Posterior cingulate gyrus (tissue), 11 donors: ENCODE measurements at places on chromosomes 1 and 21.

- DNase-seq: no peak
These were observed 55.9 kb downstream of the DAB1 start for GRCh38 chr1:57367945-57368344.

DNA sequence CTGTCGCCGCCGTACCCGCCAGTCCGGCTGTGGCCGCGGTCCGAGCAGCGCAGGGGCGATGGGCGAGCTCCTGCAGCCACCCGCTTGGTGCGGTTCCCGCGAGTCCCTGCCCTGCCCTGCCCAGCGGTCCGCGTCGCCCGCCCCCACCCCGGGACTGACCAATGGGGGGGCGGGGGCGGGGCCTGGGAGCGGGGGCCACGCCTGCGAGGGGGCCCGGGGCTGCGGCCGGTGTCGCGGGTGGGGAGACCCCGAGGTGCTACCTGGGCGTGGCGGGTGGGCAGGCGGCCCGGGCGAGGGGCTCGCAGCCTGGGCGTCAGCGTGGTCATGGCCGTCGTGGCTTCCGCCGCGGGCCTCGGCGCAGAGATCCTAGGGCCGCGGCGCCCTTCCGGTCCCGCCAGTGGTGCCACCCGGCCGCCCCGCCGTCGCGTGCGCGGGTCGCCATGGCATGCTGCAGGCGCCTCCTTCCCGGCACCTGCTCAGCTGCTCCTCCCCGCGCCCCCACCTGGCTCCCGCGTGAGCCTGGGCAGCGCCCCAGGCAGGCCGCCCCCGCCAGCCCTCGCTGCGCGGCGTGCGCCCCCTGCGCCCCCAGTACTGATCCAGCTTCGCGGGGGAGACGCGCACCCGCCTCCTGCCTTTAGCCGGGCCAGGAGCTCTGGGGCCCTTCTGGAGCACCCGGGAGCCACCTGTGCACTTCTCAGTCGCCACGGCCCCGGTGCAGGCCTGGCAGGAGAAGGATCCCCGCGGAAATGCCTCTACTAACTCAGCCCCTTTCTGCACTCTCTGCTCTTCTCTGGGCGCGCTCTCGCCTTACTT lies at the start of gene BMP8B:
Gene BMP8B (minus strand): TSS at position 108 of the 813 bp plus-strand sequence. CDS start 380 bp downstream, outside the sequence.
- DNase-seq: no peak

DNA sequence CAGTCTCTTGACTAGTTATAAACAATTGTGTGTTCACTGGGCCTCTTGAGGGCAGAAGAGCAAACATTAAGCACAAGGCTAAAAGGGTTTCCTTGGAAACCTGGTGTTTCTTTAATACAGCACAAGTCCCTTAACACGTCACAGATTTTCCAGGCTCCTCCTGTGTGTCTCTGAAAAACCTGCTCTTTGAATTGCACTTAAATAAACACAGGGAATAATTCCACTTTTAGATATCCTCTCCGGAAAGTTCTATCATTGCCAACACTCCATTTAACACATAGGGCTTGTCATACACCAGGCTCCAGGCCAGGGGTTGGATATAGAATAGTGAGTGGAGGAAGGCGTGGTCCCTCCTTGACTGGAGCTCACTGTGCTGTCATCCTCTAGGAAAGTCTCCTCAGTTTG lies 442.6 kb downstream of the DSCAM start:
- no peak for DNase-seq

- no peak for DNase-seq
These were observed 75.5 kb downstream of the LRRC7 start for GRCh38 chr1:69643266-69643665.

DNA sequence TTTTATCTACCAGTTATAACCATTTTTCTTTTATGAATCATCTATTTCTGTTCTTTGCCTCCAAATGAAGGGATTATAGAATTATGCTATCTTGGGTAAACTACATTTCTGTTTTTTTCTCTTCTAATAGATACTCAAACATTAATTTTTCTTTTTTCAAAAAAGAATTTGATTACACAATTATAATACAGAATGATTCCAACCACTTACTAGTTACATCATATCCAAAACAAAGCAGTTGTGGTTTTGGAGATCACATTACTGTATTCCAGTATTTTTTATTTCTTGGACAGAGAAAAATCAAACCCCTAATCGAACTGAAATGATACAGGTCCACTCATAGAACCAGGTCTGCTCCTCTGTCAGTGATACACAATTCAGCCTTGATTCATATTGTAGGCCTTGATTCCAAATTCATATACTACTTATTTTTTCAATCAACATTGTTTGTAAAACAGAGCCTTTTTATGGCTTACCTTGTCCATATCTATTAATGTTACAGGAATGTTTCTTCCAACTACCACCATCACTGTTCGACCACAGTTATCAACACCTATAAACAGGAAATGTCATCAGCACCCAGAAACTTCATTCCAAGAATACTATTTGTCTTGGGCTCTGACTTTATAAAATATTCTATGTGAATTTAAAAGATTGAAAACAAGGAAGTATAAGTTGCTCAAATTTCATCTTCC lies 43.2 kb downstream of the GDAP2 start:
- DNase-seq: no peak

DNA sequence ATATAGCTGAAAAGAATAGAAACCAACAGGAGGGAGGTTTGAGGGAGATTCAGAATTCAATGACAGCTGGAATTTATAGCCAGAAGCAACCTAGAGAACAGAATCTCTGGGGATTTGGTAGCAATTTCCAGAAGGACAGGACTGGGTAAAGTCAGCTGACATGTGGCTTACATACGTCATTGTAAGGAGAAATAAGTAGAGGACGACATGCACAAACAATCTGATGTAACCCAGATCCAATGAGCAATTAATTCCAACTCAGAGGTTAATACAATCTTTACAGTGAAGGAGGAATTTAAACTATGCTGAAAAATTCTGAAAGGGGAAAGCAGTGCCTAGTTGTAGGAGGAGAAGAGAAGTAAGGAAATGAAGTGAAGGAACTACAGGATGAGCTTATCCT lies 383.9 kb downstream of the PTBP2 start:
- DNase-seq: no peak

DNA sequence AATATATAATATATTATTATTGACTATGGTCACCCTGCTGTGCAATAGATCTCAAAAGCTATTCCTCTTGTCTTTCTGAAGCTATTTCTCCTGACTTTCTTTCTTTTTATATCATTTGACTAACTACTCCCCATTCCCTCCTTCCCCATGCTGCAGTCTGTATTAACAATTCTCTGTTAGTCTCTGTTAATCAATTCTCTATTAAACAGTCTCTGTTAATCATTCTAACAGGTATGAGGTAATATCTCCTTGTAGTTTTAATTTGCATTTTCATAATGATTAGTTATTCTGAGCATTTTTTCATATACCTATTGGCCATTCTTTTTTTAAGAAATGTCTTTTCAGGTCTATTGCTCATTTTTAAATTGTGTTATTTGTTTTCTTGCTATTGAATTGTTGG lies 201.0 kb upstream of the B3GALT2 start:
- no peak for DNase-seq

DNA sequence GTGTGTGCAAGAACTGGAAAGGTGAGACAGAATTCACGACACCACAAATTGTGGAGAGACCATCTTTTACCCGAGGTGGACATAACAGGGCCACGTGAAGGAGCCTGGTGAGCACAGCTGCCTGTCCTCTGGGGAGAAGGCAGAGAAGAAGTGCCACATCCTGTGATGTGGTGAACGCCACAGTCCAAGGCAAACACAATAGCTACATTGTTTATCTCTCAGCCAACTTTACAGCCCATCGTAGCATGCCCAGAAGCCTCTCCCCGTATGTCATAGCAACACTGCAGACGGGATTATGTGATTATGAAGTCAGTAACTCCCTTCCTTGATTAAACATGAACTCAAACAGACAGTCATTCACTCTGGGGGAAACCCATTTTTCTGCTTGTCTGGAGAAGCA lies 612.2 kb downstream of the SMYD3 start:
- no peak for DNase-seq

- no peak for DNase-seq
These were observed 31.4 kb downstream of the ZBTB17 start for GRCh38 chr1:15944308-15945010.

- no peak for DNase-seq
These were observed 23.0 kb upstream of the KIFAP3 start for GRCh38 chr1:170097449-170097948.
